ENCODE measurements at places on chromosomes 12 and 14.

DNA sequence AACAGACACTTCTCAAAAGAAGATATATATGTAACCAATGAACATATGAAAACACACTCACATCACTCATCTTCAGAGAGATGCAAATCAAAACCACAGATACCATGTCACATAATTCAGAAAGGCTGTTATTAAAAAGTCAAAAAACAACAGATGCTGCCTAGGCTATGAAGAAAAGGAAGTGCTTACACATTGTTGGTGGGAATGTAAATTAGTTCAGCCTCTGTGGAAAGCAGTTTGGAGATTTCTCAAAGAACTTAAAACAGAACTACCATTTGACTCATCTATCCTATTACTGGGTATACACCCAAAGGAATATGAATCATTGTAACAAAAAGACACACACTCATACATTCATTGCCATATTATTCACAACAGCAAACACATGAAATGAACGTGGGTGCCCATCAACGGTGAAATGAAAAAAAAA is 35.1 kb downstream of the EIF2S3B start:
- DNase-seq, result no peak

- peak; percentile 62 for DNase-seq
Measured at GRCh38 chr14:20332788-20333493, at the start of gene CCNB1IP1. Gene CCNB1IP1, minus strand, starts transcription at chr14:20333279. Its CDS starts 16,756 bp downstream, at chr14:20316523.

- no peak for DNase-seq
Measured at GRCh38 chr12:55822228-55822627, 4.4 kb downstream of the ORMDL2 start.

DNA sequence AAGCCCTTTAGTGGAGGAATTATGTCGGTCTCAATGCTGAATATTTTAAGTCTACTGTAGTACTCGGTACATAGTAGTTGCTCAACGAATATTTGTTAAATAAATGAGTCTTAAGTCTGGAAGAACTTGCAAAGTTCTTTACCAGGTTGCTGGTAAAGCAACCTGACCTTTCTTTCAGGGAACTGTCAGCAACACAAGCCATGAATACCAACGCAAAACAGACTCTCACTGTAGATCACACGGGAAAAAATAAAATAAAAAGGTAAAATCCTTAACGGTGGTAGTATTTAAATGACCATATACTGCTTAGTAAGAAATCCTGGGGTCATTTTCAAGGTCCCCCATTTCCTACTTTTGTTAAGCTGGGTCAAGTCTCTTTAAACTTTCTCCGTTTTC is 447 bp upstream of the NUBPL start:
- no peak for DNase-seq

GRCh38 chr12:28540324-28540714 is 350.1 kb downstream of the CCDC91 start:
- DNase-seq, result no peak

DNA sequence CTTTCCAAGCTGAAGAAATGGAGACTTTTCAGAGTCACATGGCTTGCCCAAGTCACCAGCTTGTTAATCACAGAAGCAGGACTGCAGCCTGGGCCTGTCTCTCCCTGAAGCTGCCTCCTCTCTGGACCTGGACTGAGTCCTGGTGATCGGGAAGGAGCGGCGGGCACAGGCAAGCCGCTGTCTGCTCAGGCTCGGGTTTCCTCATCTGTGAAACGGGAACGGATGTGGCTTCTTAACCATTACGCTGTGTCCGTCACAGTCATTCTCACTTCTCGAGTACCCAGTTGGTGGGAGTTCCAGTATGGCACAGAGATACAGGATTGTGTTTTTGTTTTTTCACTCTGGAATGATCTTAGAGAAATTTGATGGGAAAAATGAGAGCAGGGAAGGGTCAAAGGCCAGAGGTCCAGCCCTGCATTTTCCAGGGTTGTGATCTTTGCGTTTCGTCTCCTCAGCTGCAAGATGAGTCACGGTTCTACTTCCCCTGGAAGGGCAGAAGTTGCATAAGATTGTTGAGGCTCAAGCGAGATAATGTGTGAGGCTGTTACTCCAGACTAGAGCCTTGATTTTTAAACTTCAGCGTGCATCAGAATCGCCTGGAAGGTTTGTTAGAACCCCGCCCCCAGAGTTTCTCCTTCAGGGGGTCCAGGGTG is 7.6 kb upstream of the LRTM2 start:
- DNase-seq, result no peak

DNA sequence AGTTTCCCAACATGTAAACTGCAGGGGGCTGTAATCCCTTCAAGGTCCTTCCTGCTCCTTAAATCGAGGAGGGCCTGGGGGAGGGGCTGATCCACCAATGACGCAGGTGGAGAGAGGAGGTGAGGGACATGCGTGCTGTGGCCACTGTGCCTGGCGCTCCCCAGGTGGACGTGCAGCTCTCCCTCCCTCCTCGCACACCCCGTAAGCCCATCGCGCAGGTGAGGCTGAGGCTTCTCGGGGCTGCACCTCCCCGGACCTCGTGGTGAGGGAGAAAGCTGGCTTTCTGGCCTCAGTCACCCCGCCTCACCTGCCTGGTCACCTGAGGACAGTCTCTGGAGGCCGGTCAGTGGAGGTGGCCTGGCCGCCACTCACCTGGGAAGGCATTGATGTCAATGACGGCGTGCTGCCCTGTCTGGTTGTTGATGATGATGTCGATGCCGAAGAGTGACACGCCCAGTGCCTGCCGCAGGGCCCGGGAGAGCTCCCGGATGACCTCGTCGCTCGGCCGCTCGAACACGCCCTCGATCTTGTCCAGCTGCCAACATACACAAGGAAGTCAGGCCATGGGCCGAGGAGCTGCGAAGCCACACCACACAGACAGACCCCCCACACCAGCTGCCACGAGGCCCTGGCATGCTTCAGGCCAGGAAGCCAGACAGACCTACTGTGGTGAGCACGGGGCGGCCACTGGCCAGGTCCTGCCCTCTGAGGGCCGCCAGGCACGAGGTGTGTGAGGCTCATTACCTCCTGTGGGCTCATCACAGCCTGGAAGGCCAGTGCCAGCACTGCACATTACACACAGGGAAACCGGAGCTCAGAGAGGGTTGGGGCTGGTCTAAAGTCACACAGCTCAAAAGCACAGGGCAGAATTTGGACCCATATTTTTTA is 23.3 kb downstream of the CHGA start:
- no peak for DNase-seq

DNA sequence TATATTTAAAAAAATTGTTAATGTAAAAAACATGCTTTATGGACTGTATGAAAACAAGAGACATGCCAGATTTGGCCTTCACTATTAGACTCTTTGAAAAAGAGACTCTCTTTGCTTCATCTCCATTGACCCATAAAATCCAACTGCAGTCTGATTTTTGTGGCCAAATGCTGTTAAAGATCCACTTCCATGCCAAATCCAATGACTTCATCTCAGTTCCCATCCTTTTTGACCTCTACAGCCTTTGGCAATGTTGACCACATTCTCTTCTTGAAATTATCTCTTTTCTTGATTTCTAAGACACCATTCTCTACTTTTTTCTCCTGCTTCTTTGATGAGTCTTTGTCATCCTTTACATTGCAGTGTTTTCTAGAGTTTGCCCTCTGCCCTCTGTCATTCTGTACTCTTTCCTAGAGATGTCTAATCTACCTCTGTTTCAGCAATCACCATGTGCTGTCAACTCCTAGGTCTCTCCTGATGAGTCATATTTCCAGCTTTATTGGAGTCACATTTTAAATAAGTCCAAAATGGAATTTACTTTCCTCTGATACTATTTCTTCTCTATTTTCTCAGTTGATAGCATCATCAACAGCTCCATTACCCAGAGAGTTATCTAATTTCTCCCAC is 2.4 kb downstream of the TMPRSS12 start:
- no peak for DNase-seq

DNA sequence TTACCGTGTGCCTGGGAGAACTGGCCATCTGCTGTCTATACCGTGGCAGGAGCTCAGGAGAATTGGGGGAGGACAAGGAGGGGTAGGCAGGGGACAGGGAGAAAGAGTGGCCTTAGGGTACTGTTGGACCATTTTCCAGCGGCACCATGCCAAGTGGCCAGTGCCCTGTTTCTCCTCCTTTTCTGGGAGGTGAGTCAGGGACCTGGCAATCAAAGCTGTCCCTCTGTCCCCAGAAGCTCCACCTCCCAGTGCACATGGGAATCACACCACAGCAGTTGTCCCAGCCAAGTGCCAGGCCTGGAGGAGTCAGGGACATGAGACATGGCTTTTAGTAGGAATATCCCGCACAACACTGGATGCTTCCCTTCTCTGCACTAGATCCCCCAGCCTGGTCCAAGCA is 118.0 kb downstream of the GCH1 start:
- DNase-seq, result no peak

- DNase-seq, result no peak
Measured at GRCh38 chr12:67442347-67442841, 173.2 kb downstream of the CAND1 start.
